Amniotic stem cell (primary cell): ENCODE measurements at places on chromosomes 7 and 10.

- no peak for DNase-seq
Measured at GRCh38 chr7:113799896-113800295, 118.9 kb downstream of the PPP1R3A start.

DNA sequence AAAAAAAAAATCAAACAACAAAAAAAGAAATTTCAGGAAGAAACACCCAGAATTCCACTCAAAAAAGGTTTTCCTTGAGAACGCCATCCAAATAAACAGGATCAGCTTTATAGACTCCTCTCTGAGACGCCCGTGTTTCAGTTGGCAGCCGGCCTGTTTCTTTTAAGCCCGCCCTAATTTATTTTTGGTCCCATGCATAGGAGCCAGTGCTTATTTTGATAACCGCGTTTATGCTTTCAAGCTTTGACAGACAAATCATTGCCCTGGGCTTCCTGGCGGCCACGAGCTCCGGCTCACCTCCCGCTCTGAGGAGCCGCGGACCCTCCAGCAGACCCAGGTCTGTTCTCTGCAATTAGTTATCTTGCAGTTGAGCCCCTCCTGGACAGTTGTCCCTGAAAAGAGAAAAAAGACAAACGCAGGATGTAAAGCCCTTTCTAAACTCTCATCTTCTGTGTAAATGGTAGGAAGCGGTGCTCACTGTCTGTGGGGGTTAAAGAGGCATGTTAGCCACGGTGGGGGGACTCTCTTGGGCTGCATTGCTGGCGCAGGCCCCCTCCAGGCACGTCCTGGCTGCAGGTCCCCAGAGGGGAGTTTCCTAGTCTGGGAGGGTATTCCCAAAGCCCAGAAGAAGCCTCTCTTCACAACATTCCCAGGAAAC, 22.2 kb upstream of the UNCX start:
- DNase-seq = no peak

GRCh38 chr7:143256325-143256724, 6.9 kb upstream of the GSTK1 start:
- DNase-seq = no peak

GRCh38 chr10:79938728-79939406, 10.0 kb downstream of the SFTPD start:
- DNase-seq = no peak

DNA sequence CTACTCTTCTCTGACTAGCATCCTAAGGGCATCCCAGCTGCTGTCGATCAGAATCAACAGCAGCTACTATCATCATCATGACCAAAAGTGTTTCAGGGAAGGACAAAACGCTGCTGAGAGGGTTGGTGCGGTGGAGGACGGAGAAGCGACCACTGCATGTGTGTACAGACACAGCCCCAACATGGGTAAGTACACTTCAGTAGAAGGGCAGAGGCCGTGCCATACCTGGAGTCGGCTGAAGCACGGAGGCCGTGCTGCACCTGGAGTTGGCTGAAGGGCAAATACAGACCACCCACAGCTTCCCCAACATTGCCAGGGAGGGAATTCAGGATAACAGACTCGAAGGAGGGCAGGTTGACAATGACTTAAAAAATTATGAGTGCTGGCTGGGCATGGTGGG, 67.8 kb upstream of the CYTH3 start:
- no peak for DNase-seq

DNA sequence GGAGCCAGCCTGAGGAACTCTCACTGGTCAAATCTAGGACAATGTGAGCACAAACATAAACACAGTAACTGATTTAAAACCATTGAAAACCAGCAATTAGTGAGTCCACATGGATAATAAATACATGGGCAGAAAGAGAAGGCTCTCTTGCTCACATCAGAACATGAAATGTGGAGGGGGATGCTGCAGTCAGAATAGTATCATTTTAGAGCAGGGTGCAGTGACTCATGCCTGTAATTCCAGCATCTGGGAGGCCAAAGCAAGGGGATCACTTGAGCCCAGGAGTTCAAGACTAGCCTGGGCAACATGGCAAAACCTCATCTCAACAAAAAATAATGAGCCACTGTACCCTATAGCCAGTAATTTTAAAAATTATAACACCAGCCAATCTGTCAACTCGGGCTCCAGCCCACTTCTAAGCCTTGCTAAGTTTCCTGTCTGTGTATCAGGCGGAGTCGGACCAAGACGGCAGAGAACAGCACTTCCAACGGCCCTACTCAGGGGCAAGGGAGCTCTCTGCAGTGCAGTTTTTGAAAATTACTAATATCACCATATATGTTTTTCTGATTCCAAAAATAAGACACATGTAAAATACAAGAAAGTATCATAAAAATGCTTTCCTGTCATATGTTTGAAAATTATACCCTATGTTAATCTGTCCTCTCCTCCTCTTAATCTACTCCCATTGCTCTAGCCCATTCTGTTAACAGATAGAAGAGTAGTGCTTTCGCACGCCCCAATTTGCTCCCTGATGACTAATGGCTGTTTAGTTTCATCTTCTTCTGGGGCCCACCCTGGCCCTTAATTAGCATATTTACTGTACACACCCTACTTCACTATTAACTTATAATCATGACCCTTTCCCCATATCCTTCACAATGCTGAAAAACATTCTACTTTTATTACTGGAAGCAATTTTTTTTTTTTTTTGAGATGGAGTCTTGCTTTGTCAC, 17.1 kb downstream of the URGCP start:
- DNase-seq = no peak

DNA sequence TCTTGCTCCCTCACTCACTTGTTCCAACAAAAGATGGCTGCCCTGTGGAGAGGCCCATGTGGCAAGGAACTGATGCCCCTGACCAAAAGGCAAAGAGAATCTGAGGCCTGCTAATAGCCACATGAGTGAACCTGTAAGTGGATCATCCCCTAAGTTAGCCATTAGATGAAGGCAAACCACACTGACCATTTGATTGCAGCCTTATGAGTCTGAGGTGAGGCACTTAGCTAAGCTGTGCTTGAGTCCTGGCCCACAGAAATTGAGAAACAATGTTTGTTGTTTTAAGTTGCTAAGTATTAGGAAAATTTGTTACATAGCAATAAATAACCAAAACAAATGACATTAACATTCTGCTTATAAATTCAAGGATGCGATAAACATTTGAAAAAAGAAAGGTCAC, 100.1 kb upstream of the BET1 start:
- DNase-seq = no peak

GRCh38 chr10:35532141-35532540, 73.0 kb upstream of the GJD4 start:
- DNase-seq = no peak

DNA sequence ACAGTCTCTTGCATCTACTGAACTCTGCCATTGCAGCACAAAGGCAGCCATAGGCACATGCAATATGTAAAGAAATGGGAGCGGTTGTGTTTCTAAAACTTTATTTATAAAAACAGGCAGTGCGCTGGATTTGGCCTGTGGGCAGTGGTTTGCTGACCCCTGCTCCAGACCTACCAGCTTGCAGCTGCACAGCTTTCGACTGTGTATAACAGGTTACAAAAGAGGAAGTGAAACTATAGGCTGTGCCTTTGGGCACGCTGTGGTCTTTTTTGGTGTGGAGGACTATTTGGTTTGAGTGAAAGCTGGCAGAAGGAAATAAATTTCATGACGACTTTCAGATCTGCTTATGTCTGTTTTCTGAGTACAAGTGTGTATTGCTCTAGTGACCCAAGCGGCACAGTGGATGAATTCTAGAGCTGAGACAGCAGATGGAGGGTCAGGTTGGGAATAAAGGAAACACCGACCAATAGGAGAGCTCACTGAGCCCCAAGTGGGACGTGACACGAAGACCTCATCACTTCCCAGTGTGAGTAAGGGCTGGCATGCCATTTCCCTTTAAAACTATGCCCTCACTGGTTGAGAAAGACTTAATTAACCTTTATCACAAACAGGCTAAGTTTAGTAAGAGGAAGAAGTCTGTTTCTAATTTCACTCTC, 152.7 kb downstream of the ANK3 start:
- no peak for DNase-seq

DNA sequence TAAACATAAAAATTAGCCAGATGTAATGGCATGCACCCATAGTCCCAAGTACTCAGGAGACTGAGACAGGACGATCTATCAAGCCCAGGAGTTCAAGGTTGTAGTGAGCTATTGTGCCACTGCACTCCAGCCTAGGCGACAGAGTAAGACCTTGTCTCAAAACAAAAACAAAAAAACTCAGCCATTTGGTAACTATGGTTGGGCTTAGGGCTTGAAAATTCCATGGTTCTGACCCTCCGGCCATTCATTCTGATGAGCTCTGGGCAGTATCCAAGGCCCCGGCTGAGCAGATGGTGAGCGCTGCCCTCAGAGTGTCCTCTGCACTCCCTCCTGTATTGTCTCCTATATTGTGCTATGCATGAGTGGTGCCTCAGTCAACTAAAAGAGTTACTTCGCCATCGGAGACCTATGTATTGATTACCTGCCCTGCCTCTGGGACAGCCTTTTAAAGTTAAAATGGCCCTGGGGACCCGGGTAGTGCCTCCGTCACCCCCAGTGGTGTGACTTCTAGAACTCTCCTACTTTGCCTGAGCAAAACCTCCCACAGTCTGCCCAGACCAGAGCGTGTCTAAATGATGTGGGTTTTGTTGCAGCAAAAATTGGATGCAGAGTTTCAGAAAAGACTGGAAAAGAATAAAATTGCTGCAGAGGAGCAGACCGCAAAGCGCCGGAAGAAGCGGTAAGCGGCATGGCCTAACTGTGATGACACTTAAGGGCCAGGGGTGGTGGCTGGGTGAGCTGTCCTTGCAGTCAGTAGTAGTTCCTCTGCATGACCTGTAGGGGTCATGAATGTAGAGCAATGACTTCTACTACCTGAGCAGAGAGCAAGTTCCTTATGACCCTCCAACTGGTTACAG, 8.1 kb downstream of the PRKRIP1 start:
- DNase-seq = peak; percentile 3

DNA sequence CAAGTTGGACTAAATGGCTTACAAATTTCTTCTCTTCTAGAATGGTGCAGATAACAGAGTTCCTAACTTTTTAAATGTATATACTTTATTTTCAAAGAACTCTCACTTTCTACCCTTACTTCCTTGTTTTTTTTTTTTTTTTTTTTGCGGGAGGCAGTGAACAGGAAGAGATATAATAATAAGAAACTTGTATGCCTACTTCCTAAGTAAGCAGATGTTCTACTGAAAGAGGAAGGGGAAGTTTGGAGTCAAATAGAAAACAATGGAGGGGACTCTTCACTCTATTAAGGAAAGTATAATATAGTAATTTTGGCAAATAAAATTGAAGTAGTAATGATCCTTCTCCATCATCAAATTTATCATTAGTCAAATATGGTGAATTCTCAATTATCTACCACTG, 754.0 kb downstream of the KCNMA1 start:
- DNase-seq = no peak

DNA sequence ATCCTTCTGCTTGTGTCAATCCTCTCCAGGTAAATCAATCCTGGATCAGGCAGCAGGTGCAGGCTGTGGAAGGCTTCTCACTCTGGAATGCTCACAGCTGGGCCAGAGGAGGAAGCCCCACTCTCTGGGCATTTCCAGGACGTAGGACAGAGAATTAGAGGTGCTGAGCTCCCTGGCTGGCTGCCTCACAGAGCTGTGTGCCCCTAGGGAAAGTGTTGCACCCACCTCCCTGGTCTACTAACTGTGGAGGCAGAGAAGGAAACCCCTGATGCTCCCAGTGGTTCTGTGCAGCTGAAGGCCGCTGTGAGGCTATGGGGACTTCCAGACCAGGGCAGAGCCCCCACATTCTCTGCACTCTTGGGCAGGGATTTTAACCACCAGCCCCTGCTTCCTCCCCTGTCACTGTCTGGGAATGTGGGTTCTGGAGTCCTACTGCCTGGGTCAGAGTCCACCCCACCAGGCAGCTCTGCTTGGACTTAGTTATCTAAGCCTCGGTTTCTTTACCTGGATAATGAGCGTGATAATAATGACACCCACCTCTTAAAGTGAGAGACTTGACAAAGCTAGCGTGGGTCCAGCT, 73.5 kb upstream of the EEPD1 start:
- no peak for DNase-seq

DNA sequence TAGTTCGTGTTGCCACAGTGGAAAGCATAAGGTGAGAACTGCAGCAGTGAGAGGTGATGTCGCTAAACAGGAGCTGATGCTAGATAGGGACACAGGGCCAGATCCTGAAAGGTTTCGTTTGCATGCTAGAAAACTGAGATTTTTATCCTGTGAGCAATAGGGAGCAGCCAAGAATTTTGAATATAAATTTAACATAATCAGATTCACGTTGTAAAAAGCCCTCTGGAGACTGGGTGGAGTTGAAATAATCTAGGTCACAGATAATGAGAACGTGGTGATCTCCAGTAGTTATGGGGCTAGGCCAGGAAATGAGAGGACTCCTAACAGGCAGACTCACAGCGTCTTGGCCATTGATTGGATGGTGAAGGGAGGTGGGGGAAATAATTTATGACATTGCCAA, 92.1 kb upstream of the IMMP2L start:
- no peak for DNase-seq

- DNase-seq = no peak
Measured at GRCh38 chr7:149654588-149654987, 118.8 kb downstream of the ZNF467 start.

DNA sequence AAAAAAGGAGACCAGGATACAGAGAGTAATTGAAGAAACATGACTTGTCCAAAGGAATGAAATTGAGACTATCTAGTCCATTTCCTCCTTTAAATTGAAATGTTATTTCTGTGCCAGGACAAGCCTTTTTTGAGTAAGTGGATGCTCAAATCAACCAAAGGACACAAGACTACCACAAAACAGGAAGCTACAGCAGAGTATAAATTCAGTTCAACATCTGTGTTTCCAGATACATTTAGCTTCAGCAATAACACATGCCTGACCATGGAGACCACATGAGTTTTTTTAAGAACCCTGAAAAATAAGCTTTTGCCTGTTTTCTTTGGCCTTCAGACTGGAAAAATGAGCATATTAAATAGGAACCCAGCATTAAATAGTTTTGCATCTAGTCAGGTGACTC, 707.5 kb downstream of the ZWINT start:
- no peak for DNase-seq

DNA sequence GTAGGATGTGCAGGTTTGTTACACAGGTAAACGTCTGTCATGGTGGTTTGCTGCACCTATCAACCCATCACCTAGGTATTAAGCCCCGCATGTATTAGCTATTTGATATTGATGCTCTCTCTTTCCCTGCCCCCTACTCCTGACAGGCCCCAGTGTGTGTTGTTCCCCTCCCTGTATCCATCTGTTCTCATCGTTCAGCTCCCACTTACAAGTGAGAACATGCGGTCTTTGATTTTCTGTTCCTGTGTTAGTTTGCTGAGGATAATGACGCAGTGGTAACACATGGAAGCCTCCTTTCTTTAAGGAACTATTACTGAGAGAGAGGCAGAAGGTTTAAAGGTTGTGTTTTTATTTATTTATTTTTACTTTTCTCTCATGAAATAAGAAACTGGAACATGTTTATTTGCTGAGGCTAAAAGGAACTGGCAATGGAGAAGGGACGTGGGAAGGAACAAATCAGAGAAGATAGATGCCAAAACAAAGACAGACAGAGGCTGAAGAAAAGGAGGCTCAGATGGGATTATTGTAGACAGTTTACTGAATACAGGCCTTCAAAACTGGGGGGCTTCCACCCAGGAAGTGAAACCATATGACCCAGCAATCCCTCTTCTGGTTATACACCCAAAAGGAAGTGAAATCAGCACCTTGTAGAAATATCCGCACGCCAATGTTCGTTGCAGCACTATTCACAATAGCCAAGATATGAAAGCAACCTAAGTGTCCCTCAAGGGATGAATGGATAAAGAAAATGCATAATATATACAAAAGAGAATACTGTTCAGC, 556.3 kb downstream of the GRM8 start:
- DNase-seq = no peak
